Temporal lobe (tissue), 4 donors: ENCODE measurements at places on chromosomes 2 and 18. TPM values are rescaled to one million over a fixed set of nuclear protein-coding genes. Genes with fewer than 3 reads are reported as not detected.

Gene TMEM169
- total RNA-seq = 15.7 TPM

Gene KCNS3
- total RNA-seq = 1.7 TPM

Gene SAG
- not detected for total RNA-seq

Gene EFR3B
- 56.1 TPM for total RNA-seq

Gene PPM1G
- total RNA-seq = 47.7 TPM

Gene IL36B
- not detected for total RNA-seq

Gene DCC
- total RNA-seq = 17.9 TPM

Gene RAB12
- 59.0 TPM for total RNA-seq

Gene XDH
- not detected for total RNA-seq

Gene NT5C1B
- total RNA-seq = not detected

Gene SLC9A4
- 0.25 TPM for total RNA-seq

Gene SEC11C
- 45.2 TPM for total RNA-seq

Gene UGT1A8
- total RNA-seq = not detected

Gene CASP10
- 2.0 TPM for total RNA-seq

Gene KIAA2012
- total RNA-seq = 0.98 TPM

Gene IL1F10
- not detected for total RNA-seq

Gene SCYGR4
- not detected for total RNA-seq

Gene EML6
- total RNA-seq = 3.4 TPM

Gene AKAIN1
- 2.5 TPM for total RNA-seq

Gene SLC4A3
- 22.9 TPM for total RNA-seq

Gene SEPTIN10
- 56.3 TPM for total RNA-seq

Gene TWIST2
- 0.25 TPM for total RNA-seq

Gene SMARCAL1
- 13.0 TPM for total RNA-seq

Gene TBR1
- 95.6 TPM for total RNA-seq

Gene C18orf54
- 11.8 TPM for total RNA-seq

Gene RFX8
- 0.49 TPM for total RNA-seq

Gene ALLC
- not detected for total RNA-seq

Gene BMP10
- total RNA-seq = not detected

Gene CCDC148
- total RNA-seq = 16.7 TPM

Gene MROH2A
- not detected for total RNA-seq

Gene CIB4
- not detected for total RNA-seq
